ENCODE measurements at places on chromosomes 6 and 20. TPM values are rescaled to one million over a fixed set of nuclear protein-coding genes. Genes with fewer than 3 reads are reported as not detected.

Gene HLA-F
- total RNA-seq = 188 TPM

Gene SCRT2
- total RNA-seq = not detected

Gene PRR18
- not detected for total RNA-seq

Gene DDR1
- total RNA-seq = 333 TPM

Gene RNF144B
- total RNA-seq = 4.9 TPM

Gene E2F1
- total RNA-seq = 5.9 TPM

Gene SRSF12
- 0.53 TPM for total RNA-seq

Gene TSPO2
- not detected for total RNA-seq

DNA sequence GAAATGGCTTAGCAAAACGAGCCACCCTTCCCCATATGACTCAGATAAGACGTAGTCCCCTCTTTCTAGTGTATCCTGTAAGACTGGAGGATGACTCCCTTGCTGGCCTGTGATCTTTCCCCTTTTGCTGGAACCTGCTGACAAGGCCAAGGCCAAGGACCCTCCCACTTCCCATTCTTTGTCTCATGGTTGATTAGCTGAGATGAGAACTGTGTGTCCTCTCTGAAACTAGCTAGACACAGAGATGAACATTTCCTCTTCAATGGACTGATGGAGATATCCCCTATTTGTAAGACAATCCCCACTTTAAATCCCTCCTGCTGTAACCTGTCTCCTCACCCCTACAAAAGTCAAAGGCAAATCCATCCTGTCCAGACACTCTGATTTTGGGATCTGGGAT is 33.4 kb upstream of the SCRT2 start:
- no peak for DNase-seq

- DNase-seq = no peak
These were observed 18.0 kb upstream of the PACSIN1 start for GRCh38 chr6:34447910-34448309.

- DNase-seq = no peak
These were observed 27.8 kb downstream of the MYBL2 start for GRCh38 chr20:43694763-43695162.

GRCh38 chr6:40426346-40427066 is 160.7 kb downstream of the LRFN2 start:
- DNase-seq = no peak

GRCh38 chr6:111837641-111838500 is 35.4 kb downstream of the FYN start:
- no peak for DNase-seq

GRCh38 chr6:16228709-16229665 is 9.4 kb upstream of the GMPR start:
- DNase-seq = no peak

- no peak for DNase-seq
These were observed 10.1 kb downstream of the HMGCLL1 start for GRCh38 chr6:55568808-55569439.

DNA sequence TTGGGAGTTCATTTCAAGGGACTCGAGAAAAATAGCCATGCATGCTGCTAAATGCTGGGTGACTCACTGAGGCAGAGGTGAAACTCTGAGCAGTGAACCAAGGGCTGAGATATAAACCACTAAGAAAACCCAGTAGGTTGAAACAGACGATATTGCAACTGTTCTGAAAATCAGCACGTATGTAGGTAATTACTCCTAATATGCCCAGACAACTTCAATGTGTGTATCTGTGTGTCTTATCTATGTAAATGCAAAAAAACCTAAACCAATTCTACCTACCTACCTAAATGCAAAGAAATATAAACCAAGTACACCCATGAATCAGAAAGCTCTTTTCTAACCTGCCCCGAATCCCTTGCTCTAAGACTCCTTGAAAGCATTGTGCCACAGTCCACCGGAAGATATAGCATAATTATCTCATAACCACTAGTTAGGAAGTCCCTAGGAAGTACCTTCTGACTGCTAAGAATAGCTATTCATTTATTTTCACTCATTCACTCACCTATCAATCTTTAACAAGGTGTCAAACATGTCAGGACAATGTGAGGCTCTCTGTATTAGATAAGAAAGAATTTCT is 458.7 kb upstream of the RUNX2 start:
- DNase-seq = no peak

GRCh38 chr20:46128310-46129151 is 10.4 kb downstream of the CD40 start:
- DNase-seq = no peak

GRCh38 chr6:445571-446417 is 54.2 kb downstream of the IRF4 start:
- no peak for DNase-seq

- DNase-seq = no peak
These were observed 80.6 kb downstream of the GJA10 start for GRCh38 chr6:89974834-89975233.

GRCh38 chr20:50026746-50027575 is 44.2 kb downstream of the SNAI1 start:
- DNase-seq = no peak

DNA sequence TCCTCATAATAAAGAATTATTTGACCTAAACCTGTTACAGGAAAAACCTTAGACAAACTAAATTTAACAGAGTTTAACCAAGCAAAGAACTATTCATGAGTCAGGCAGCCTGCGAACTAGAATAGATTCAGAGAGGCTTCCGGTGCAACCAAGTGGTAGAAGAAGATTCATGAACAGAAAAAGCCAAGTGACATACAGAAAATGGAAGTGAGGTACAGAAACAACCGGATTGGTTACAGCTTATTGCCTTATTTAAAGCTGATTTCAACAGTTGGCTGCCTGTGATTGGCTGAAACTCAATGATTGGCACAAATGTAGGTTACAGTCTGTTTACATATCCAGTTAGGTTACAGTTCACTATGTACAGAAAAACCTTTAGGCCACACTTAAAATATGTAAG is 10.1 kb downstream of the PPP1R3G start:
- DNase-seq = no peak

DNA sequence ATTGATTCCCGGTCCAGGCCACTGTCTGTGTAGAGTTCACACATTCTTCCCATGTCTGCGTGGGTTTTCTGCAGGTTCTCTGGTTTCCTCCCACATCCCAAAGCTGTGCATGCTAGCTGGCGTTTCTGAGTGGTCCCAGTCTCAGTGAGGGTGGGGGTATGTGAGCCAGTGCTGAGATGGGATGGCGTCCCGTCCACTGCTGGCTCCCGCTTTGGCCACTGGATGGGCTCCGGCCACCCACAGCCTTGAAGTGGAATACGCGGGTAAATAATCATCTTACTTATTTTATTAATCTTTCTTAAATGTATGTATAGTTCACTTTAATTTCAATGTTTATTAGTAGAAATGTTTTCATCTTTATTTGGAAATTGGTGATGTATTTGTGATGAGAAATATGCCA is 343.5 kb upstream of the MANEA start:
- no peak for DNase-seq

- DNase-seq = no peak
These were observed 49.4 kb downstream of the IYD start for GRCh38 chr6:150417899-150418826.

- DNase-seq = no peak
These were observed 32.4 kb upstream of the SNX9 start for GRCh38 chr6:157790548-157791160.

- DNase-seq = no peak
These were observed 96.7 kb downstream of the MAP3K7 start for GRCh38 chr6:90490030-90490716.

- no peak for DNase-seq
These were observed 79.1 kb upstream of the ZFP64 start for GRCh38 chr20:52270696-52271095.

DNA sequence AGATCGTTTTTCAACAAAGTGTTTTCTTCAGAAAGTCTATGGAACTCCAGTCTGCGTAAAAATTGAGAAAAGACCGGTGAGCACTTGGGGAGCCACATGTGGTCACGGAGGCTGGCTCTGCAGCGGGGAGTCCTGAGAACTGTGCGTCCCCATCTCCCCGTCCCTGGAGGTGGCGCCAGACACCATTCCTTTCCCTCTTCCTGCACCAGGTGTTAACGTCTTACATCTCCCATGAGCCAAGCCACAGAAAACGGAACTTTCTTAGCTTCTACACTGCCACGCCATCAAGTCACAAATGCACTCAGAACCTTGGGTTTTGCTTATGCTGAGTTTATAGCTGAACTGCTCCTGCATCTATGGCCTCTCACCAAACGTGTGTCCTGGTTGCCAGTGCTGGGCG is 62.6 kb downstream of the GINS1 start:
- DNase-seq = peak; percentile 43

DNA sequence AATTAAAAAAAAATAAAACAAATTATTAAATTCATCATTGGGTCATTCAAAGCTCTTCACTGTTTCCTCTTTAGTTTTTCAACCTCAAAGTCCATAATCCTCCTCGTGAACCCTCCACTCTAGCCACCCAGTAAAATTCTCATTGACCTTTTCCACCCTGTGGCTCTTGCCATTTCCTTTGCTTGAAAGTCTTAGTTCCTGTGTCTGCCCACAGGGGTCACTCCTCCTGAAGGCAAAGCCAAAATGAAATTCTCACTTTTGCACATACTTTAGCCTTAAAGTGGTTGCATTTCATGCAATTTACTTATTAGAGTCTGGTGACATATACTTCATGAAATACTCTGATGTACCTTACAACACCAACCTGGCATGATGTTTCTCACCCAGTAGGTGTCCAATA is 263.7 kb downstream of the BMP2 start:
- DNase-seq = no peak

DNA sequence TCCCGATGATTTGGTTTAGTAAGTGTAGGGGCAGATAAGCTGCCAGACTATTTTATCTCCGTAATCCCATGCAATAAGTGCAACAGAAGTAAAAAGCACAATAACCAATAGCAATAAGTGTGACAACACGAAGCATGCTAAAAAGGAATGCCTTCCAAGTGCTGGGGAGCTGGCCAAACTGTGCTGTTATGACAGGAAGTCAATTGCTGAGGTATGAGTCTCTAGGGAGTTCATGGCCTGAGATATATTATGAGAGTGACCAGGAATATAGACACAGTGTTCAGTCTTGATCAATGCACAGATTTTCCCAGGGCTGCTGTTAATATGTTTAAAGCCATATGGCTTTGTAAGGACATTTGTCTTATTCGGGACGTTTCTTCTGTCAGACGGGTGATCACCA is 10.5 kb upstream of the ANGPT4 start:
- no peak for DNase-seq

GRCh38 chr6:49676671-49677281 is 36.6 kb downstream of the CRISP2 start:
- DNase-seq = no peak

DNA sequence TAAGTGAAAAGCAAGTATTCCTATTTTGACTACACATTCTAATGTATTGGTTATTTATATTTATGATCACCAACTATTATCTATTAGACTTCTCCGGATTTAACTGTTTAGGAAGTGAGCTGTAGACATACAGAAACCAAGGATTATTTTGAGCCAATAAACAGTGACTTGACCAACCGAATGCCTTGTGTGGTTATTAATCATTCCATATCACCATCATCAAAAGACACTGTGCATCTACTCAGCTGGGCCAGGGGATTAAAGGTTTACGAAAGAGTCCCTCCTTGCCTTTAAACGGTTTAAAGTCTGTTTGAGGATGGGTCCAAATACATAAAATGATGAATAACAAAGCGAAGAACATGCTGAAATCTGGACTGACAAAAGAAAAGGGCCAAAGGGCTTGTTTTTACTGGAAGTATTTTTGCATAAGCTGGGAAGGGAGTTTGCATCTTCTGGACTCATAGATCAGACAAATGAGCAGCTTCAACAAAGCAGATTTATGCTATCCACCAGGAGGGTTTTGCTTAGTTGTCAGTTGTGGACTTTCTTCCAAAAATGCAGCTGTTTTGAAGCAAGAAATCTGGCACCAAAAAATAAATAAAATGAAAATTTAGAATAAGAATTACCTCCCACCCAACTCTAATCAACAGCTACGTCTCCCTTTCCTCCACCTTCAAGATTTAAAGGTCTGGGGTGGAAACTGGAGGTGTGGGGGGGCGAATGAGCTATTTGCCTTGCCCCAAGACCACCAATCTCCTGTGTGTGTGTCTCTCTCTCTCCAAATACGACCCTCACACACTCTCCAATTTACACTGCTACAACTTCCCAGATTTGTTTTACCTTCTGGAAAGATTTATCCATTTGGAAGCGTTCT is 33.6 kb upstream of the ID4 start:
- DNase-seq = no peak

DNA sequence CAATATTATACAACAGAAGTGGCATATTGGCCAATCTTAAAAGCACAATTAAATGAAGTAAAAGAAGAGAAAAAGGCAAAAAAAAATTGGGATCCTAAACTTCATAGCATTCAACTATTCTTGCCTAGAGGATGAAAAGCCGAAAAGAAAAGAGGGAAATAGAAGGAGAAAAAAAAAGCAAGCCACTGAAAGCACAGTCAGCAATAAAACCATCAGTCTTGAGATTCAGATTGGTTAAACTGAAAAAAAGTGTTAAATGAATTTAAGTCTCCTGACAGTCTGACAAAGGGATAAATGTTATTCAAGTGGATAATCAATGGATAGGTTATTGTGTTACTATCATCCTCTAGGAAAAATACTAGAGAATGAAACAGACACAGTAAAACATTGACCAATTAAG is 19.9 kb downstream of the MOXD1 start:
- DNase-seq = no peak

GRCh38 chr20:16622501-16622900 is 49.3 kb upstream of the KIF16B start:
- DNase-seq = no peak

GRCh38 chr6:170584954-170585498 is 589 bp upstream of the PDCD2 start:
- no peak for DNase-seq

DNA sequence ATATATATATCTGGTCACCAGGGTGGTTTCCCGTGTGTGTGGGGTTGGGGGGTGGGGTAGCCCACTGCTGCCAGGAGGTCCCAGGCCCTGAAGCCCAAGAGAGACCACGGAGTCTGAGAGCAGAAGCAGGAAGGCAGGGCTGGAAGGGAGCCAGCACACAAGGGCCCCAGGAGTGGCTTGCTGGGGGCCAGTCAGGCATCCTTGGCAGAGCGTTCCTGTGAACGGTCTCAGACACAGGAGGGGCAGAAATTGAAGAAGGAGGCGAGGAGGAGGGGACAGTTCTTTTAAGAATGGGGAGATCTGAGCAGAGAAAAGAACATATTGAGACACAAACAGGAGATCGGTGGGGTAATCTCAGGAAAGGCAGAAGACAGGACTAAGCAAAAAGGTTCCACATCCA is 1.9 kb upstream of the EBF4 start:
- DNase-seq = no peak

GRCh38 chr6:84137989-84138575 is 89.4 kb downstream of the CEP162 start:
- DNase-seq = no peak
